Cardiac muscle cell (in vitro differentiated cells and primary cell): ENCODE measurements at places on chromosomes 4 and X. TPM values are rescaled to one million over a fixed set of nuclear protein-coding genes. Genes with fewer than 3 reads are reported as not detected.

NAA11 gene
- polyA plus RNA-seq = not detected in 2 replicates

RTL3 gene
- polyA plus RNA-seq = not detected in 2 replicates

SYP gene
- polyA plus RNA-seq = 1.1 and 1.3 TPM in 2 replicates

COL4A6 gene
- 40.1 and 53.0 TPM in 2 replicates for polyA plus RNA-seq

NSUN7 gene
- 3.4 and 12.4 TPM in 2 replicates for polyA plus RNA-seq

ODAM gene
- polyA plus RNA-seq = 56.4 and 64.5 TPM in 2 replicates

CXorf49 gene
- not detected in 2 replicates for polyA plus RNA-seq

RAB9B gene
- 3.3 and 6.6 TPM in 2 replicates for polyA plus RNA-seq

HDX gene
- polyA plus RNA-seq = 1.6 and 2.1 TPM in 2 replicates

AMTN gene
- 0.53 TPM in 1 of 2 replicates, not detected in the other for polyA plus RNA-seq

FAM236A gene
- polyA plus RNA-seq = not detected in 2 replicates

TEX11 gene
- polyA plus RNA-seq = not detected in 2 replicates

ADGRG4 gene
- not detected in 2 replicates for polyA plus RNA-seq
